ENCODE measurements at places on chromosomes 6 and 20.

GRCh38 chr20:14963262-14963663, 625.9 kb upstream of the FLRT3 start:
- DNase-seq = peak; percentile 12

- DNase-seq = no peak
Observed at GRCh38 chr6:21521276-21521675, 72.3 kb upstream of the SOX4 start.

GRCh38 chr20:8155229-8155628, 23.2 kb downstream of the PLCB1 start:
- no peak for DNase-seq

GRCh38 chr6:2764610-2765165, 505 bp upstream of the WRNIP1 start:
- peak; percentile 72 for DNase-seq

GRCh38 chr6:4805553-4806336, 29.5 kb downstream of the CDYL start:
- peak; percentile 34 for DNase-seq

DNA sequence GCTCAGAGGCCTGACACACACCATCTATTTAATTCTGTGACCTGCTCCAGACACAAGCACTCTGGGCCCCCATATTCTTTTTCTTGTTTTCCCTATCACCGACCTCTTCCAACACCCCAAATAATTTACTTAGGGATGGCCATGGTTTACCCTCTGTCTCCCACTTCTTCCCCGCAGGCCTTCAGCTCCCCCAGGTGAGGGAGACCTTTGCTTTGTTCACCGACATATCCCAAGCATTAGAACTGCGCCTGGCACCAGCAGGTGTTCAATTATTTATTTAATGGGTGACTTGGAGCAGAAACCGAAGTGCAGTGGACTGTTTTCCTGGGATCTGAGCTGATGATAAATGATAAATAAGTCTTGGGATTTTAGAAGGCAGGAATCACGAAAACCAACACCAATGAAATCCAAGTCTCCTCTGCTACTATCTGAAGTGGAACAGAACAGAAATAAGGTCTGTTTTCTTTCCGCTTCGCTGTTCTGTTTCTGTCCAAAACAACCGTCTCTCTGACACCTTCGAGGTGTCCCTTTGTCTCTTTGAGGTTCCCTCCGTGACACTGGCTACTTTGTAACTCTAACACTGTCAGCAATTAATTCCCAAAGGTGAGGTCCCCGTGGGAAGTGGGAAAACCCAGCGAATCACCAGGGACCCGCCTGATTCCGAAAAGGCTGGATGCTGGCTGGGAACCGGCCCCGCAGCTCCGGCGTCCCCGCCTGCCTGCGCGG, 1.1 kb upstream of the RIN2 start:
- no peak for DNase-seq

- peak; percentile 47 for DNase-seq
Observed at GRCh38 chr6:3566812-3567211, 110.0 kb upstream of the SLC22A23 start.

GRCh38 chr6:149084026-149084425, 233.5 kb upstream of the TAB2 start:
- DNase-seq = no peak

GRCh38 chr6:138258991-138259390, 40.7 kb upstream of the PBOV1 start:
- no peak for DNase-seq

- DNase-seq = peak; percentile 56
Observed at GRCh38 chr6:154969796-154970195, 25.3 kb upstream of the TIAM2 start.
